Mesothelial cell of epicardium (in vitro differentiated cells): ENCODE measurements at places on chromosomes 12 and 14. TPM values are rescaled to one million over a fixed set of nuclear protein-coding genes. Genes with fewer than 3 reads are reported as not detected.

The CFAP251 gene
- 6.6 to 6.9 TPM (median 6.6 TPM) in 3 replicates for total RNA-seq

- DNase-seq, result no peak
Observed at GRCh38 chr12:47067176-47067575, 12.2 kb upstream of the PCED1B start.

The ACRBP gene
- 2.7 to 3.7 TPM (median 3.5 TPM) in 3 replicates for total RNA-seq

The MYO1H gene
- not detected in 3 replicates for total RNA-seq

The LRRC10 gene
- not detected in 3 replicates for total RNA-seq

DNA sequence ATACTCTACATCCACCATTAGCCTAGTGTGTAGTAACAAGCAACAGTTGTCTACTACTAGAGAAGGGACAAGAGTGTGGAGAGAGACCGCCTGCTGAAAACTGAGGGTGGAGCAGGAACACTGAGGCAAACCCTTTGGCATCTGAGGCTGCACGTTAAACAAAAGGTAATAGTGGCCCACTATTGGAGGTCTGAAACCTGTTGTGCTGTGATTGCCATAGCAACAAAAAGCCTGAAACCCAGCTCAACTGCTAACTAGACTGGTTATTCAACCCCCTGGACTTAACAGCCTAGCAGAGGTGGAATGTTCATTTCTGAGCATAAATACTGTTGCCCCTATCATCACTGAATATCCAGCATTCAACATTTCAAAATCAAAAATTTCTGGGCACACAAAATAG, 43.0 kb downstream of the PPP4R4 start:
- no peak for DNase-seq

The NT5DC3 gene
- 7.7 to 9.1 TPM (median 8.7 TPM) in 3 replicates for total RNA-seq

DNA sequence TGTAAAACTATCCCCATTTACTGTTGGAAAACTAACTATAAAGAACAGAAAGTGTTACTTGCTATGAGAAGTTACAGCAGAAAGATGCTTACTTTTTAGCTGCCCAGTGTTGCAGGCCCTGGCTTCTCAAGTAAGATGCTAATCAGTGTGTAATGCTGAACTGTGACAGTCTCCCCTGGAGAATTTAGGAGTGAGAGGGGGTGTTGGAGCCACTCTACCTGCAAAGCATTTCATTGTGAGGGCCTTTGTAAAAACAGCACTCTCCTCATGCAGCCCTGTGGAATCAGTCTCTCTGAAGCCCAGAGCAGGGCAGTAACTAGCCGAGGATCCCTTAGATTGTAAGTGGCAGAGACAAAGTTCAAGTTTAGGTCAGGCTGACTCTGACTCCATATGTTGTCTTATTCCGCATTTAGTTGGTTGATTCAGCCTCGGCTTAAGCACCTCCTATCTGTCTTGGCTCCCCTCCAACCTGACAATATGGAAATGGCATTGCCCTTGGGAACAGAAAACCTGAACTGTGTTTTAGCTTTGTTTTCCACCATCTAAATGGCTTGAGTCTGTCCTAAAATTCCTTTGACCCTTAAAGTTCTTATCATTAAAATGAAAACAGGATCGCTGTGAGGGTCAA, 141.3 kb downstream of the PRKCH start:
- no peak for DNase-seq

DNA sequence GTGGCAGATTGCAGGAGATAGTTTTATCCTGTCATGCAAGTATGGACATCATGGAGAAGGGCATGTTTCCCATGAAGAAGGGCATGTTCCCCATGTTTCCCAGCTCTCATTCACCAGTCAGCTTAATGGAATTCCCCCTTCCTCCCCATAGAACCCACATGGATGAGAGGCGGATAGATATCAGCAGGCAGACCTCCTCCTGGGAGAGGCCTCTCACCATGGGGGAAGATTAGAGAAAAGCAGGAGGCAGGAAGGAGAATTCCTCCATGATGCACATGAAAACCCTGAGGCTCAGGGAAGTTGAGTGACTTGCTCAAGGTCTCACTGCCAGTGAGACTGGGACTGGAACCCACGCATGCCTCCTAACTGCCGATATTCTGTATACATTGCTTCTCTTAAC, 92.9 kb upstream of the FOXN3 start:
- DNase-seq, result no peak

The WIF1 gene
- total RNA-seq, result 20.7 to 23.4 TPM (median 20.8 TPM) in 3 replicates

GRCh38 chr12:75862692-75863471, 168.7 kb downstream of the PHLDA1 start:
- no peak for DNase-seq

GRCh38 chr14:91893007-91893406, 25.7 kb upstream of the TC2N start:
- no peak for DNase-seq

The ZNF140 gene
- total RNA-seq, result 26.5 to 29.2 TPM (median 29.1 TPM) in 3 replicates

The KCNC2 gene
- 0.97 to 1.6 TPM (median 1.4 TPM) in 3 replicates for total RNA-seq

The MAP1LC3B2 gene
- 4.5 to 7.1 TPM (median 5.4 TPM) in 3 replicates for total RNA-seq

GRCh38 chr14:90168425-90169105, 87.8 kb upstream of the PSMC1 start:
- DNase-seq, result no peak

GRCh38 chr12:25051656-25052195, 102.8 kb upstream of the BCAT1 start:
- no peak for DNase-seq

DNA sequence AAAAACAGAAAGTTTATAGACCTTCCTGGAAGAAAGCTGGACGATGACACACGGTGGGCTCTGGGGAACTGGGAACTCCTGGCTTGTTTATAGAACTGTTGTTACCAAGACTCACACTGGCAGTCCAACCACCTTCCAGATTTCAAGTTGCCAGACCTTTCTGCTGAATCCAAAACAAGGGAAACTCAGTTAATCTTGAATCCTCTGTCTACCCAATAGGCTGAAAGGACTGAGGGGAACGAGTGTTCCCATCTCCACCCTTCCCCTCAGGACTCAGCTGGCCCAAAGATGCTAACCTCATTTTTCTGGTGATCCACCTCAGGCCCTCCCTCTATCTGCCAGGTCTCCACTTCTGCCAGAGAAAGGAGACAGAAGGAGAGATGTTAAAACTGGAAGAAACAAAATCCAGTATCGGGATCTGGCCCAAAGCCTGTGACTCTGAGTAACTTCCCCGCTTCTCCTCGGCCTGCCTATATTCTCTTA, 231.4 kb downstream of the ANO2 start:
- no peak for DNase-seq

The KLRB1 gene
- total RNA-seq, result not detected in 3 replicates

GRCh38 chr14:90538716-90539495, 142.1 kb downstream of the CALM1 start:
- DNase-seq, result no peak

DNA sequence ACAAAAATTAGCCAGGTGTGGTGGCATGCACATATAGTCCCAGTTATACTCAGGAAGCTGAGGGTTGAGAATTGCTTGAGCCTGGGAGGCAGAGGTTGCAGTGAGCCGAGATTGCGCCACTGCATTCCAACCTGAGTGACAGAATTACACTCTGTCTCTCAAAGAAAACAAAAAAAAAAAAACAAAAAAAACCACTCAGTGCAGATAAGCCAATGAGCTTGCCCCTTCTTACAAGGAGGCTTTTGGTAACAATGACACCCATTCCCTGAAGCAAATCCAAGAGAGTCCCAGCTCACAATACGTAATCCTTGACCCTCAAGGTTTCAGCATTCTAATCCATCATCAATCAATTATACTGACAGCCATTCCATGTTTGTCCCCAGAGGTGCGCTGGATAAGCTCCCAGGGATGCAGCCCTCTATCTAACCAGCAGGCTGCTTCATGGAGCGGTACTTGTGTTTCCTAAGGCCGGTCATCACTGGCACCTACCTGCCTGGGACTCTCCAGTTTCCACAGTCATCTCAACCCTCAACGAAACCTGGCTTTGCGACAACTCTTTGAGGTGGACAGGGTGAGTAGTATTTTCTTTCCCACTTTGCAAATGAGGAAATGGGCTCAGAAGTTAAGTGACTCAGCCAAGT, 12.4 kb downstream of the GCN1 start:
- no peak for DNase-seq

DNA sequence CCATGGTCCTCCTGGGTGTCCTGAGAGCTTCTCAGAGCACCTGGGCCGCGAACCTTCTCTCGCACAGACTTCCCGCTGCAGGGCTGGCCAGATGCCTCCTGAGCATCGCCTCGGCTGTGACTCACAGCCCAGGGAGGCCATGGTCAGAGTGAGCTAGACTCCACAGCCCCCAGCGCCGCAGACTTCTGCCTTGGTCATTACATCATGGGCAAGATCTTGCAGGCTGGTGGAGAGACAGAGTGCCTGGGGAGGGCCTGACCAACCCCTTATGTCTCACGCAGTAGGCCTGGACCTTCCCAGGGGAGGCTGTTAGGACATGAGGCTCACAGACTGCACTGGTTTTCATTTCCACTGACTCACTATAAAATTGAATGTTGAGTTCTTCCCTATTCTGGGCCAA, 41.8 kb downstream of the SMOC1 start:
- no peak for DNase-seq

GRCh38 chr12:80198782-80199337, 99.5 kb downstream of the OTOGL start:
- no peak for DNase-seq

GRCh38 chr14:52724360-52724644, 5.7 kb upstream of the STYX start:
- DNase-seq, result no peak

- DNase-seq, result no peak
Observed at GRCh38 chr12:29314416-29314815, 66.6 kb downstream of the ERGIC2 start.

DNA sequence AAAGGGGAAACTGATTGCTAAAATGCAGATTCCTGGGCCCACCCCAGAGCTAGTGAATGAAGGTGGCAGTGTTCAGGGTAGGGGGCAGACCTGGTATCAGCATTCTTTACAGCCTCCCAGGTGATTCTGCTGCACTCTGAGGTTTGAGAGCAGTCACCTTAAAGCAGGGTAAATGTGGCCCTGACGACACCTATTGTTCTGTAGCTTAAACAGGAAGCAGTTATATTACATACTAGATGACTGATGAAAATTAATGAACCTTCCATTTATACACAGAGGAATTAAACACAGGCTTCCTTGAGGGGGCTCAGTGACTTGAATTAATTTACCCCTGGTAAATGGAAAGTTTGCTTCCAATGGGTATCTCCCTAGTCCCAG, 25.3 kb downstream of the NUAK1 start:
- no peak for DNase-seq

GRCh38 chr14:105325303-105325702, 10.8 kb downstream of the PACS2 start:
- no peak for DNase-seq
